Fibroblast of skin of right quadriceps (primary cell): ENCODE measurements at places on chromosomes 13 and 19.

GRCh38 chr19:15404097-15404779 lies 14.6 kb downstream of the AKAP8L start:
- no peak for DNase-seq

- DNase-seq: peak; percentile 67
Observed at GRCh38 chr19:18112989-18113478, 15.5 kb downstream of the MAST3 start.

- no peak for DNase-seq
Observed at GRCh38 chr13:35763060-35763781, 286.7 kb upstream of the MAB21L1 start.

DNA sequence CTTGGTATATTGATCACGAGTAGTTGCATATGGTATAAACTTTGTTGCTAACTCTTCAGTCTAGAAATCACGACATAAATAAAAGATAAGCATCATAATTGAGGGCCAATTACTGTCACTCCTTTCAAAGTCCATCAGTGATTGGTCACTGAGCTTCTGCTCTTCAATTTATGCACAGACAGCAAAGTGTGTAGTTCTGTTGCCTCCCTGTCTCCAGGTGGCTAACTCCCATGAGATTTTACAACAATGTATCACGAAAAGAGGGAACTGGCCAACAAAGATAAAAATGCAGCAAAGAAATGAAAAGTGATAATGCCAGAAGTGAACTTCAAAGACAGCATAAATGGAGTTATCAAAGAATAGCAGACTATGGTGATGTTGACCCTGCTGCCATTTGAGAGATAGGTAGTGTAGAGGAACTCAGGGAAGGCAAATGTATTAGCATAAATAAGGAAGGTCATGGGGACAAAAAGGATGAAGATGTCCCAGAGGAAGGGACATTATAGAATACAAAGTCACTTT lies 12.7 kb upstream of the TNFSF14 start:
- DNase-seq: no peak

- DNase-seq: no peak
Observed at GRCh38 chr13:50537029-50537428, 306.5 kb downstream of the DLEU7 start.

DNA sequence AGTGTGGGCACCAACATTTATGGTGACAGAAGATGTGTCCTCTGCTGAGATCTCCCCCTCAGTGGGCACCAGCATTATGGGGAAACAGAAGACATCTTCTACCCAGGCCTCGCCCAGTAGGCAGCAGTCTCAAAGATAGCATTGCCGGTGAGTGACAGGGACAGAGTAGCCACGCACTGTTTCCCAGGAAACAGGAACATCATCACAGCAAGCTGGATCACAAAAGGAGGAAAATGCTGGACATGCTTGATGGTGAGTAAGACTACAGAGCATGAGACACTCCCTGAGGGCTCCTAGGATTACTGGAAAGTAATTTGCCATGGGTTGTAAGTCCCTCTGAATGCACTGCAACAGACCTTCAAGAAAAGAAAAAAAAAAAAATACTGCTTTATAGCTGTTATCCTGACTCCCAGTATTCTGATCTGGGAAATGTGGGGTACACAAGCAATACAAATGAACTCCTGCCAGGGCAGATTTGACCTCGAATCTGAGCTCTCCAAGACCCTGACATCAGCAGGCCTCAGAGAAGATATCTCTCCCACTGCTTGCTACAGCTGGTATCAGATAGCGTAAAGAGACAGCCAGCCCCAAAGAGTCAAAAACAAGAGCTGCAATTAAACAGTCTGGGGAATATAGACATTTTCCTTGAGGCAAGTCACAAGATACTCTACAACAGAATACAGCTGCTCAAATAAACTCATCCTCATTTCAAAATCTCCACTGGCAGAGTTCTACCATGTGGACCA lies 180.4 kb downstream of the RBM26 start:
- no peak for DNase-seq

DNA sequence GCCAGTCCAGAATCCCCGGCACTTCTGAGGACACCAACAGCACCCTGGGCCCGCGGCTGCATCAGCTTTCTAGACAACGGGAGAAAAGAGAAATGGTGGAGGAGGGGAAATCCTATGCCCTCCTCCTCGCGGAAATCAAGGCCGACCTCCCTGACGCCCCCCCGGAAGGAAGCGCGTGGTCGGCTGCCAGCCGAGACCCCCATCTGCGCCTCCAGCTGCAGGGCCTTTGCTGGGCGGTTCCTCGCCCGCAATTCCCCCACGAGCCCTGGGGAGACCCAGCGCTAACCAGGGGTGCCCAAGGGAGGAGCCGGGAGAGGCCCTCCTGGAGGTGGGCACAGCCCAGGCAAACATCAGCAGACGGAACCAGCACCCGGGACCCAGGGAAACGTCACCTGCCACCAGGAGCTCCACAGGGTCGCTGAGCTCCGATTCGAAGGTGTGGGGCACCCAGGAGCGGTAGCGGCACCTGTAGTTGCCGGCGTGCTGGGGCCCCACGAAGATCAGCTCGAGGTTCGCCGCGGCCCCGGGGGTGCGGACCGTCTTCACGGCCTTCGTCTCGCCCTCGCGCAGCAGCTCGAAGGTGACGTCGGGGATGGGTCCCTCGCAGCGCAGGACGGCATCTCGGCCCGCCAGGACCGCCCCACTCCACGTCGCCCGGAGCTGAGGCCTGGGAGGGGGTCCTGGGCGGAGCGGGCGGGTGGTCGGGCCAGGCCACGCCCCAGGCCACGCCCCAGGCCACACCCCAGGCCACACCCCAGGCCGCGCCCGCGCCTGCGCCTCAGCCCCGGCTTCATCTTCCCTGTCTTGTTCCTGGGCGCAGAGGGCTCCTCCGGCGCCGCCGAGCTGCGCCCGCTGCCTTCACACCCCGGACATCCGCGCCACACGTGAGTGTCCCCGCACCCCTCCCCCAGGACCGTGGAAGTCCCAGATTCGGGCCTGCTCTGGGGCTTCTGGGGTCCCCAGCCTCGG lies 6.0 kb downstream of the A1BG start:
- peak; percentile 74 for DNase-seq

DNA sequence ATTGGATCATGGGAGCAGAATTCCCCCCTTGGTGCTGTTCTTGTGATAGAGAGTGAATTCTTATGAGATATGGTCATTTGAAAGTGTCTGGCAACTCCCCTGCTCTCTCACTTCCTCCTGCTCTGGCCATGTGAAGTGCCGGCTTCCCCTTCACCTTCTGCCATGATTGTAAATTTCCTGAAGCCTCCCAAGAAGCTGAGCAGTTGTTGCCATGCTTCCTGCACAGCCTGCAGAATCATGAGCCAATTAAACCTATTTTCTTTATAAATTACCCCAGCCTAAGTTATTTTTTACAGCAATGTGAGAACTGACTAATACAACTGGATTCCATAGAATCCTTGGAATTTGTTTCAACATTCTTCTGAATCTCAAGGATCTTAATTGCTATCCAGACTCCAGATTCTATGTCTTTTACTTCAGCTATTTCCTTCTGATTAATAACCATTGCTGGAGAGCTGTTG lies 328.1 kb downstream of the SLITRK5 start:
- peak; percentile 82 for DNase-seq

DNA sequence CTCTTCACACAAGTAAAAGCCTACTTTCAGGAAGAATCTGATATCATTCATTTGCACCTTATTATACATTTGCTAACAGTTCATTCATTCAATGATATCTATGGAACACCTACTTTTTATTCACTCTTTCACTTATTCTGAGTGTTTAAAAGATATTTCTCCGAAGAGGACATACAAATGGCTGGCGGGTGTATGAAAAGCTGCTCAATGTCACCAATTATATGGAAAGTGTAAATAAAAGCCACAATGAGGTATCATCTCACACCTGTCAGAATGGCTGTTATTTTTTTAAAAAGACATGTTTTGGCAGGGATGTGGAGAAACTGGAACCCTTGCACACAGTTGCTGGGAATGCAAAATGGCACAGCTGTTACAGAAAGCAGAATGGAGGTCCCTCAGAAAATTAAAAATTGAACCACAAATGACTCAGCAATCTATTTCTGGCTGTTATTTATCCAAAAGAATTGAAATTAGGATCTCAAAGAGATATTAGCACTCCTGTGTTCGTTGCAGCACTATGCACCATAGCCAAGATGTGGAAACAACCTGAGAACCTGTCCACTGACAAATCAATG lies 127.6 kb upstream of the IRS2 start:
- no peak for DNase-seq

GRCh38 chr19:1582201-1582600 lies 10.5 kb downstream of the MBD3 start:
- no peak for DNase-seq

DNA sequence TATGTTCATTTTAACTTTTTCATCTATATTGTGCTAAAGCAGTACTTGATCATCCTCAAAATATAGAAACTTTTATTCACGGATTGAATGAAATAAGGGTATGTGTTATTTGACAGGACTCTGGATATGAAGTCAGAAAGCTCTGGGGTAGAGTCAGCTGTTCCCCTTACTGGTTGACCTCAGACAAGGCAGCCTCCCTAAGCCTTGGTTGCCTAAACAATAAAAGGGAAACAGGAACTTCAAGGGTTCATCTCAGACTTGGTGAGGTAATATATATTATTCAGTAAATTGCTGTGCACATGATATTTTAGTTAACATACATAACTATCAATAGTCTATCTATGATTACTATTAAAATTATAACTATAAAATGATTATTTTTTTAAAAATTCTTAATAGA lies 13.6 kb downstream of the POLR1D start:
- DNase-seq: no peak

- DNase-seq: peak; percentile 63
Observed at GRCh38 chr13:102724923-102725322, 30.1 kb upstream of the METTL21C start.

DNA sequence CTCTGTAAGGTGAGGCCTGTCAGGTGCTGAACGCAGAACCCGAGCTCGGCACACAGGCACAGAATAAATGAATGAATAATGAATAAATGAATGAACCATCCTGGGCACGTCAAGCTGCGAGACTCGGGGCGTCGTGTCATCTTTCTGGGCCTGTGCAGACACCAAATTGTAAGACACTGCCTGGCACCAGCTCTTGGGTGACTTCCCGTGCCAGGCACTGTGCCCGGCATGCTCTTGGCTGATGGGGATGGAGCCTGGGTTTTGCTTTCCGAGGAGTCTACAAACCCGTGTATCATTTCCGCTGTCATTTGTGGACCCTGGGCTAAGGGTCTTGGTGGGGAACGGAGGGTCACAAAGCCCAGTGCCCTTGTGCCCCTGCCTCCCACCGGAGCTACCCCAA lies 43.9 kb downstream of the CELF5 start:
- DNase-seq: no peak
